Esophagus squamous epithelium (tissue), 5 donors: ENCODE measurements at places on chromosomes 6 and 20.

- no peak for DNase-seq
These were observed 52.6 kb upstream of the SLC22A1 start for GRCh38 chr6:160069050-160069454.

GRCh38 chr6:24666097-24666640, 530 bp downstream of the TDP2 start:
- no peak for DNase-seq

DNA sequence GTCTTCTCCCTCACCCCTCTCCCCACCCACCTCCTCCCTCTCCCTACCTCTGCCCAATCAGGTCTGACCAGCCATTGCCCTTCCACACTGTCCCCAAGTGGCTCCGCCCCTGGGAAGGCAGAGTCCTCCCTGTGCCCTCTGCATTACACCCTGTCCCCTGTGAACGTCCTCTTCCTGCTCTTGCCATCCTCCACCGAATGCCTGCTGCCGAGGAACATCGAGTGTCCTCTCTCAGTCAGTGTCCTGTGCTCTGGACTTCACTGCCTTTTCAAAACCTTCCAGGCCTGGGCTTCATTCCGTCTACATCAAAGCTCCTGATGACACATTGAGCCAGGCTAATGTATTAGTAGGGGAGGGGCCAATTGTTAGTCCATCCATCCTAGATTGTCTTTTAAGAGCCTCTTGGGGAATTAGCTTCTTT, 3.3 kb upstream of the PACSIN1 start:
- DNase-seq: no peak

DNA sequence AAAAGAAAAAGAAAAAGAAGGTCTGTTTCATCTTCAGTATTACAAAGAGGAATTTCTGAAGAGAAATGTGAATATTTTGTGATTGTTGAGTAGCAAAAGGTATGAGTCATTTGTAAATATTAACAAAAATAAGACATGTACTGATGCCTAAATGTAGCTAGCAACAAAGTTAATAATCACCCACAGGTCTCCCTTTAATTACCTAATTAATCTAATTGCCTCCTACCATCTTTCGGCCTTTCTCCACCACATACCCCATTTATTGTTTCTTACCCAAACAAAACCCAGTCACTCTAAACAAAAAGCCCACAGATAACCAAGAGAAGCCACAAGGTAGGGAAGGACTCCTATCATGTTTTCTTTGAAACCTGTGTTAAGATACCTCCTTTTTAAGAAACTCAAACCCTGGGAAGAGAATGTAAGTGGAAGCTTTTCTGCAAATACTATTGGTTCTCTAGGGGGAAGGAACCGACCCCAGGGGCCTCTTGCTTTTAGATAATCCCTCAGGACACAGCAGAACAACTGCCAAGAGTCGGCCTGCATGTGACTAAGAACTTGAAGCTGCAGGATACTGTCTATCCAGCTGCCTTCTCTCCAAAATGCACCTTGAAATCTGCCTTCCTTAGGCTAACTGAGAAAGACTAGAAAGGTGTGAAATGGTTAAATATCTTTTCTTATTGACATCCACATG, 16.1 kb upstream of the STK38 start:
- DNase-seq: no peak

- DNase-seq: no peak
These were observed 172.4 kb downstream of the ADGB start for GRCh38 chr6:146770965-146771735.

- no peak for DNase-seq
These were observed 39.8 kb upstream of the MYL9 start for GRCh38 chr20:36501367-36502006.

- no peak for DNase-seq
These were observed 4.9 kb upstream of the DLL1 start for GRCh38 chr6:170295510-170296422.

DNA sequence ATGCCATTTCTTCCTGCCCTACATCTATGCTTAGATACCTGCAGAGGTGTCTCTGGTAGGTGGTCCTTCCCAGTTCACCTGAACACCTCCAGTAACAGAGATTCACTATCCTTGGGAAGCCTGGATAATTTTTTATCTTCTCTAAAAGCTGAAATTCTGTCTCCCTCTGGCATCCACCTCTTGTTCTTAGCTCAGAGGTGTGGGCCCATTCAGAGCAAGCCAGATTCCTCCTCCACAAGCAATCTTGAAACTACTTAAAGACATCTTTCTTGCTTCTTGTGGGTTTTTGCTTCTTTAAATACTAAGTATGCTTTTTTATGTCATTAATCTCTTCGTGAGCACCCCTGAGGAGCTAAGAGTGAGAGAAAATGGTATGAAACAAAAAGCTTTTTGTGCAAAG, 10.4 kb upstream of the SNRPB2 start:
- no peak for DNase-seq
